ENCODE measurements at places on chromosomes 2 and 18.

DNA sequence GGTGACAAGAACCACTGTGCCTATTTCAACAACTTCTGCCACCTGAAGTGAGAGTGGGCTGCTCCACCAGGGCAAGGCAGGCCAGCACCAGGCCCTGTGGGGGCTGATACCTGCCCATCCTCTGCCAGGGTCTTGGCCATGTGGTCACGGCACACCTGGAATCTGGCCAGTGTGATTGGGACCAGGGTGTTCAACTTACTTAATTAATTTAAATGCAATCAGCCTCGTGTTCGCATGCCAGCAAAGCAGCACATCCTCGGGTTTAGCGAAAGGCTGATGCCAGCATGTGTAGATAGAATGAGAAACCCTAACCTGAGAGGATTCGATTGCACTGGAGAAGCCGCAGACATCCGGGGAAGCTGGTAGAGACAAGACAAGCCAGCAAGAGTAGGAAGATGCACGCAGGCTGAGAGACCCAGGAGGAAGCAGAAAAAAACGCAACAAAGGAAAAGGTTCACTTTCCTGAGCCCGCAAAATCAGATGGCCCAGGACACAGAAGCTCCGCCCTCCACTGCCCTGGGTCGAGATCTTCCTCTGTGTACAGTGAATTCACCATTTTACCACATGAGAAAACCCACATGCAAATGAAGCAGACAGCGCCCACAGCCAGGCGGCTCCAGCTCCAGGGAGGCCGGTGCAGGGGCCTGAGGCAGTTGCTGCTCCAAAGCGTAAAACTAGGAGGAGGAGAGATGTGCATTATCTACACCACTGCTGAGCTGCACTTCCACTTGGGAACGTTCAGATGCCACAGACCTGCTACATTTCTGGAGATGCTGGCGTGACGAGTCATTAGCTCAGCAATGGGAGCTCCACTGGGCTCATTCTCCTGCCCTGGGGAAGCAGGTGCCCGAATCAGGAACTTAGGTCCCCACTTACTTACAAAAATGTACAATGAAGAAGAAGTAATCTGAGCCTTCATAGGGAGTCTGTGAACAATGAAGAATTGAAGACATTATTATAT, 92.1 kb downstream of the TMEM18 start:
- H3K4me3 ChIP-seq: peak overlapping the region; percentile 31
- H3K27ac ChIP-seq: no peak overlapping the region
- H3K27me3 ChIP-seq: peaks cover 18% of the 10 kb centered on the region

- H3K27ac ChIP-seq: no peak overlapping the region
- no peaks in the 10 kb centered on the region for H3K36me3 ChIP-seq
- H3K4me1 ChIP-seq: no peaks in the 10 kb centered on the region
- no peak for DNase-seq
- H3K27me3 ChIP-seq: no peaks in the 10 kb centered on the region
These were observed 26.1 kb upstream of the SPTBN1 start for GRCh38 chr2:54429811-54430551.

DNA sequence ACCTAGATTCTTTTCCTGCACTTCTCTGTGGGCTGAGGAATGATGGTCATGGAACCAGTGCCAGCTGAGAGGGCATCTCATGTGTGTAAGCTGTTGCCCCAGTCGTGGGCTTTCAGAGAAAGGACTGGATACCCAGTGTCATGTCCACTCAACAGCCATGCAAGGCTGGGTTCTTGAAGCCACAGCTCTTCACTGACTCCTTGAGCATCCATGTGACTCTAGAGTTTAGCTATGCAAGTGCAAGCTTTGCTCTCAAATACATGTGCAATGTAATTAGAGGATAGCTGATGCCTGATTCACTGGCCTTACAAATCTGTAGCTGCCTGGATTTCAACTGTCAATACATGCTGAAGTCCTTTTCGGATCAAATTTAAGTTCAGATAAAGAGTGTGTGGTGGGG, 46.8 kb upstream of the EML6 start:
- H3K27ac ChIP-seq: no peak overlapping the region
- H3K27me3 ChIP-seq: no peaks in the 10 kb centered on the region
- no peak for DNase-seq

GRCh38 chr2:122795763-122796162, 1040.3 kb downstream of the TSN start:
- no peaks in the 10 kb centered on the region for H3K27me3 ChIP-seq
- no peaks in the 10 kb centered on the region for H3K36me3 ChIP-seq
- DNase-seq: no peak

GRCh38 chr2:178275600-178275999, 81.3 kb downstream of the OSBPL6 start:
- no peak overlapping the region for H3K4me3 ChIP-seq
- peak overlapping the region; percentile 25 for H3K27ac ChIP-seq
- H3K27me3 ChIP-seq: no peaks in the 10 kb centered on the region
- no peak for DNase-seq
- no peaks in the 10 kb centered on the region for H3K4me1 ChIP-seq

DNA sequence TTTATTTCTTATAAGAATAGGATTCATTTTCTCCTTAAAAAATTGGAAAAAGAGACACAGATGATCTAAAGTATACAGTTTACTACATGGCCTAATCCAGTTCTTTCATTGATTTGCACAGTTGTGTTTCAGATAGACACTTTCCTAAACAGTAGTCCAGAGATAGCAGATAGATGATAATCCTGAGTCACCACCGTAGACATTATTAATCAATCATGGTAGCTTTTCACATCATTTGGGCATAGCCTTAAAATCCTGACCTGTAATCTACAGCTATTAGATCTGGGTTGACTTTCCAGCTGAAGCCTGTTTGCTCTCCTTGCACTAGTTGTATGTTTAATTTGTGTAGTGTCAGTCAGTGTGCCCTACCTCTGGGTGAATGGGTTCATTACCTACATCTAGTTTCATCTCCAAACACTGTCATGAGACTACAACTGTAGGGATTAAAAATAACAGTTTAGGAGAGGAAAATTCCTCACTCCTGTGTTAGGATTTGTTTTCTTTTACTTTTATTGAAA, 14.1 kb downstream of the C18orf63 start:
- H3K27ac ChIP-seq: no peak overlapping the region
- no peak for DNase-seq
- no peaks in the 10 kb centered on the region for H3K27me3 ChIP-seq
- H3K4me3 ChIP-seq: no peak overlapping the region
- no peaks in the 10 kb centered on the region for H3K36me3 ChIP-seq
- no peaks in the 10 kb centered on the region for H3K4me1 ChIP-seq

GRCh38 chr18:69128566-69128965, 272.1 kb upstream of the DOK6 start:
- H3K4me1 ChIP-seq: no peaks in the 10 kb centered on the region
- no peaks in the 10 kb centered on the region for H3K36me3 ChIP-seq
- H3K27ac ChIP-seq: no peak overlapping the region
- H3K27me3 ChIP-seq: no peaks in the 10 kb centered on the region
- no peak for DNase-seq

GRCh38 chr2:12554224-12555011, 162.3 kb upstream of the TRIB2 start:
- H3K36me3 ChIP-seq: no peaks in the 10 kb centered on the region
- no peak overlapping the region for H3K27ac ChIP-seq
- H3K27me3 ChIP-seq: no peaks in the 10 kb centered on the region
- no peak for DNase-seq
- peaks cover 28% of the 10 kb centered on the region for H3K4me1 ChIP-seq
- no peak overlapping the region for H3K4me3 ChIP-seq

DNA sequence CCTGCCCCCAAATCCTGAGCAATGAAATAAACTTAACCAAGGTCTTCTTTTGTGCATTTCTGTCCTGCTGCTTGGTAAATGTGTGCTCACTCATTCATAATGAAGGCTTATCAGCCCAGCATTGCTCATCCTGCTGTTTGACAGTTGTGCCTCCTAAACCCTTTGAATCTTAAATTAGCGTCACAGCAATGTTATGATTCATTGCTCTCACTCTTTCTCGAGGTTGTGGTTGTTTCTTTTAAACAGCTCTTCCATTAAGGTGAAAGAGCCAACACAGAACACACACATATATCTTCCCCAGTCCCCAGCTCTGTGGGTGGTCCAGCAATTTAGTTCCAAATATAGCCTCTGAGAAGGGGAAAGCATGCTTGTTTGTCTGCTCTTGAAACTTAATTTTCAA, 84.0 kb downstream of the EVA1A start:
- peaks cover 6% of the 10 kb centered on the region for H3K27me3 ChIP-seq
- no peak for DNase-seq
- H3K36me3 ChIP-seq: no peaks in the 10 kb centered on the region
- H3K4me1 ChIP-seq: no peaks in the 10 kb centered on the region
- no peak overlapping the region for H3K27ac ChIP-seq
- no peak overlapping the region for H3K4me3 ChIP-seq

DNA sequence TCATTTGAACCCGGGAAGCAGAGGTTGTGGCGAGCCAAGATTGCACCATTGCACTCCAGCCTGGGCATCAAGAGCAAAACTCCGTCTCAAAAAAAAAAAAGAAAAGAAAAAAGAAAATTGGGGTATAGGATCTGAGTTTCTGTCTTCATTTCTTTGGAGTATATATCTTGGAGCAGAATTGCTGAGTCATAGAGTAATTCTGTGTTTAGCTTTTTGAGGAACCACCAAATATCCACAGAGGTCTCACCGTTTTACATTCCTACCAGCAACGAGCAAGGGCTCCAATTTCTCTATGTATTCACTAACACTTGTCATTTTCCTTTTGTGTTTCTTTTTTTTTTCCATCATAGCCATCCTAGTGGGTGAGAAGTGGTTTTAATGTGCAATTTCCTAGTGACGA, 87.6 kb upstream of the TEX51 start:
- H3K4me1 ChIP-seq: no peaks in the 10 kb centered on the region
- H3K36me3 ChIP-seq: no peaks in the 10 kb centered on the region
- no peak overlapping the region for H3K27ac ChIP-seq
- H3K4me3 ChIP-seq: no peak overlapping the region

- H3K4me3 ChIP-seq: peak overlapping the region; percentile 19
- no peak for DNase-seq
- no peaks in the 10 kb centered on the region for H3K27me3 ChIP-seq
- H3K4me1 ChIP-seq: no peaks in the 10 kb centered on the region
These were observed 399.7 kb upstream of the ID2 start for GRCh38 chr2:8281950-8282857.

DNA sequence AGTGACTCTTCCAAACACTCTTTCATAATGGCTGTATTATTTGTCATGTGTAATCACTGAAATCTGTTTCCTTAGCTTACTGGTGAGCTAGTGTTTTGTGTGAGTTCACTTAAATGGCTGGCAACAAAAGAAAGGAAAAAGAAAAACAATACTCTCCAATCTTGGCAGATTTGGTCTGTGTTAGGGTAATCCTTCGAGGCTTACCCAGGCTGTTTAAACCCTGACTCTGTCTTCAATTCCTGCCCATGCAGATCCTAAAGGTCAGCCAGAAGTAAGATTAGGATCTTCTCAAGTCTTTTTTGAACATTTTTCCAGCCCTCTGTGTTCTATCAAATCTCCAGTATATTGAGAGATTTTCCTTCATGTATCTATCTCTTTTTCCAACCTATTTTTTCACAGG, 85.3 kb downstream of the CCDC178 start:
- H3K4me1 ChIP-seq: no peaks in the 10 kb centered on the region
- H3K27me3 ChIP-seq: no peaks in the 10 kb centered on the region
- H3K4me3 ChIP-seq: no peak overlapping the region
- H3K27ac ChIP-seq: no peak overlapping the region
- no peaks in the 10 kb centered on the region for H3K36me3 ChIP-seq

DNA sequence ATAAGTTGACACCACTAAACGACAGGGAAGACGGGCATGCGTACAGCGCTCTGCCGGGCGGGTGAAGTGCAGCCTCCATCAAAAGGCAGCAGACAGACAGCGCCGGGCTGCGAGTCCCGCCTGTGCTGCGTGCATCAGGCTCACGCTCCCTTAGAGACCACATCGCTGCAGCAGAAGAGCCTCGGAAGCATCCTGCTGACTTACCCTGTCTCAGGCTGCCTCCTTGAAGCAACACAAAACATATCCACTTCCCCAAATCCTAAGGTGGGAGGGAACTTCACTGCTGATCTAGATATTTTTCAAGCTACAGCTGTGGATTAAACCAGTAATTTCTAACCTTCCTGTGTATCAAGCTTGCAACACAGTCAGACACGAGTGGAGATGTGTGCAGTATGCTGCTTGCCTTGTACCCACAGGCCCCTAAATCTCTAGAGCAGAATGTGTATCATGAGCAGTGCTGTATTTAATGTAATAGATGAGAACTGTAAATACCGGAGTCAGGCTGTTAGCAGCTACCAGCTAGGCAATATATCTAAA, 6.4 kb downstream of the MYT1L start:
- H3K27me3 ChIP-seq: no peaks in the 10 kb centered on the region
- no peak overlapping the region for H3K27ac ChIP-seq
- H3K4me1 ChIP-seq: no peaks in the 10 kb centered on the region

GRCh38 chr2:218570850-218571249, 2.2 kb downstream of the CNOT9 start:
- H3K27ac ChIP-seq: peak overlapping the region; percentile 97
- H3K27me3 ChIP-seq: no peaks in the 10 kb centered on the region
- peak overlapping the region; percentile 93 for H3K4me3 ChIP-seq
- no peak for DNase-seq

DNA sequence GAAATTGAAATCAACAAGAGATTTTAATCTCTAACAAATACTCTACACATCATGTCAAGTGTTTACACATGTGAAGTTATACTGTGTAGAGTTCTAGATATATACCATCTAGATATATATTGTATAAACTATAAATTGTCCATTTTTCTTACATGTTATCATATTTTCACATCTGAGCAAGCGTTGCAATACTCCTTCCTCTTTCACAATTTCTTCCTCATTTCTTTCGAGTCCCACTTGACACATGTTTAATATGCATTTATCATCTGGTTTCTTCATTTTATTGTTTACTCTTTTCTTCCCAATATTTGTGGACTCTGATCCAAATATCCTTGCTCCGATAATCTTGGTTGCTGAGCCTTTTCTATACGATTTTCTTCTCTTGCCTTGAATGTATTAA, 50.2 kb downstream of the UNC80 start:
- H3K36me3 ChIP-seq: no peaks in the 10 kb centered on the region
- DNase-seq: no peak
- no peaks in the 10 kb centered on the region for H3K27me3 ChIP-seq
- no peaks in the 10 kb centered on the region for H3K4me1 ChIP-seq

DNA sequence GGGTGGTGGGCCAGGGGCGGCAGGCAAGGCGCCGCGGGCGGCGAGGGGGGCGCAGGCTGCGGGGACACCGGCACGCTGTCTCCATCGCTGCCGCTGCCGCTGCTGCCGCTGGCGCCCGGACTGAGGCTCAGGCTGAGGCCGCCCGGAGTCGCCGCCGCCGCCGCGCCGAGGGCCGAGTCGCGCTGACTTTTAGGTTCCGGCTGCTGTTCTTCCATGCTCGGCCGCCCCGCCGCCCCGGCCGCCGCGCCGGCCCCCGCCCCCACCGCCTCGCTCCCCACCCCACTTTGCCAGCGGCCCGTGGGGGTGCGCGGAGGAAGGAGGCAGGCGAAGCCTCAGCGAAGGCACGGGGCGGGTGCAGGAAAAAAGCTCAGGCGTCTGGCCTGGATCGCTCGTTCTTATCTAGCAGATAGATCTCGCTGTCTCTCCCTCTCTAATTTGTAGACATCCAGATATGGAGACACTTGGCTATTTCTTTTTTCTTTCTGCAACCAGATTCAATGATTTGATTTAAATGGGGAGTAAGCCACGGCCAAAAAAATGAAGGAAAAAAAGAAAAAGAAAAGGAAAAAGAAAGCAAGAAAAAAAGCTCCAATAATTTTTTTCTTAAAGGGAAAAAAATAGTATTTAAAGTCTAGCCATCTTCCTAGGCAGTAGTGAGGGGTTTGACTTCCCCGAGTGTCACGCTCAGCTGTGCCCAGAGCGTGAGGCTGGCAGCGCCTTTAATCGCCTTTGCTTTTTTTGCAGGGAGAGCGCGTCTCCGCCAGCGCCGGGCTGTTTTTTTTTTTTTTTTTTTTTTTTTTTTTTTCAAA, at the start of gene EN1:
Gene EN1, minus strand, starts transcription at position 696 of the 809 bp plus-strand sequence. Its CDS starts 481 bp downstream, at position 215.
- H3K4me1 ChIP-seq: no peaks in the 10 kb centered on the region
- peaks cover 44% of the 10 kb centered on the region for H3K27me3 ChIP-seq
- H3K27ac ChIP-seq: no peak within 1 kb of the TSS
- no peak within 1 kb of the TSS for H3K4me3 ChIP-seq
- H3K36me3 ChIP-seq: no peaks in the 10 kb centered on the region
